Esophagus muscularis mucosa (tissue), 4 donors: ENCODE measurements at places on chromosomes 2 and 18.
A peak's percentile ranks its signal among the peaks of the same experiment; 100 is the strongest.

GRCh38 chr2:212831671-212832199 lies 293.1 kb upstream of the ERBB4 start:
- no peak for DNase-seq
- no peak overlapping the region for H3K27ac ChIP-seq
- no peaks in the 10 kb centered on the region for H3K27me3 ChIP-seq
- H3K4me1 ChIP-seq: no peaks in the 10 kb centered on the region

GRCh38 chr2:71714601-71715240 lies 261.4 kb downstream of the DYSF start:
- H3K27ac ChIP-seq: no peak overlapping the region
- DNase-seq: no peak
- H3K4me3 ChIP-seq: no peak overlapping the region
- H3K36me3 ChIP-seq: no peaks in the 10 kb centered on the region
- peaks cover 37% of the 10 kb centered on the region for H3K4me1 ChIP-seq

DNA sequence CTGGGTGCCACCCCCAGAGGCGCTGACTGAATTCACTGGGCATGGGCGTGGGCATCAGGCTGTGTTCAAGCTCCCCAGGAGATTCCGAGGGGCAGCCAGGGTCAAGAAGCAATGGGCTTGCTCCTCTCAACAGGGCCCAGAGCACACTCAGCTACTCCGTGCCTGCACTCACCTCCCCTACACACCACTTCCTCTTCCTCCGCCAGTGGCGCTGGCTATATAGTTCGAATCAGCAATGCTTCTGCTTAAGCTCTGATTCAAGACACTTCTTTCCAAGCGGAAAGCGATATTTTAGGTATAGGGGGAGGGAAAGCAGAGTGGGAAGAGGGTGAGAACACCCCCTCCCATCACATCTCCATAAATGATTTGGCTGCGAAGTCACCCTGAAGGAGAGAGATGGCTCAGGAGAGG lies 42.1 kb downstream of the CRACDL start:
- no peaks in the 10 kb centered on the region for H3K36me3 ChIP-seq
- no peaks in the 10 kb centered on the region for H3K27me3 ChIP-seq
- DNase-seq: peak; percentile 82
- H3K4me1 ChIP-seq: no peaks in the 10 kb centered on the region

DNA sequence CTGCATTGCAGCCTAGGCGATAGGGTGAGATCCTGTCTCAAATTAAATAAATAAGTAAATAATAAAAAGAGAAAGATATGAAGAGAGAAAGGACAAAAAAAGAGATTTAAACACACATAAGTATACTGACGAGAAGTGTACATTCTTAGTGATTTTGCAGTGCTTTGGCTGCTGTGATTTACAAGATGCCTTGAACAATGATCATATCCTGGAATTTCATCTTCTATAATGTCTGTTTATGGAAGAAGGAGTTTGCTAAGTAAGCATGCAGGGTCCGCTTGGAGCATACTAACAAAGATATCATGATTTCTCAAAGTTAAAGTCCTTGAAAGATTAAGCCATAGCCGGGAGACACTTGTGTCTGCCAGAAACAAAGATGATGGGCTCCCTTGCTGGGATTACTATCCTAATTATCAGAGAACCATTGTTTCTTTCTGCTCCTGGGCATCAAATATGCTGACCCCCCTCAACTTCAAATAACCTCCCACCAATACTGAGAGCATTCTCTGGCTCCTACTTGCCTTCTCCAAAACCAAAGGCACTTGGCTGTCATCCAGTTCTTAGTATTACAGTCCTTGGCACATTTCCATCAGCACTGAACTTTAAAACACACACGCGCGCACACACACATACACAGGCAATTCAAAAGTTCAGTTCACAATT lies 47.5 kb upstream of the STAM2 start:
- peaks cover 25% of the 10 kb centered on the region for H3K4me1 ChIP-seq
- DNase-seq: no peak
- H3K4me3 ChIP-seq: no peak overlapping the region
- no peaks in the 10 kb centered on the region for H3K27me3 ChIP-seq
- H3K36me3 ChIP-seq: no peaks in the 10 kb centered on the region

DNA sequence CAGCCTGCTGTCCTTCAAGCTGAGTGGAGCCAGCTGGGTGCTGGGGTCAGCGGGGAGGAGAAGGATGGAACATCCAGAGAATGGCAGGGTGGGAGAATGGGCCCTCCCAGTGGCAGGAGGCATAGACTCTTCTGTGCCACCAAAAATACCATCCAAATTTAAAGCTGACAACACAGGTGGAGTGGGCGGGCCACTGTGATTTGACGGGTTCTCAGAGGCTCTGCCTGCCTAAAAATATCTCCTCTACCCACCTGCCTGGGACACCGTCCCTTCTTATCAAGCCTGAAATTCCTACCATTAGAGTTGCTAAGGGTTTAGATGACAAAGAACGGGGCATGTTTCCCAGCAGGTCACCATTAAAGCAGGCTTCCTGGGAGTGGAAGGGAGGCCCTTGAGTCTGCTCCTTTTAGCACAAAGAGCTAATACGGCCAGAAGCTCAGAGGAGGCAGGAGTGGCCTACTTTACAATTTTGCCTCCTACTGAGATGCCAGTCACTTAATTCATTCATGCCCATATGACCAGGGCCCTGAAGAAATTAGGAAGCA lies 19.8 kb upstream of the MARCHF4 start:
- H3K36me3 ChIP-seq: no peaks in the 10 kb centered on the region
- H3K4me1 ChIP-seq: no peaks in the 10 kb centered on the region
- no peaks in the 10 kb centered on the region for H3K27me3 ChIP-seq
- H3K4me3 ChIP-seq: no peak overlapping the region
- H3K27ac ChIP-seq: no peak overlapping the region

DNA sequence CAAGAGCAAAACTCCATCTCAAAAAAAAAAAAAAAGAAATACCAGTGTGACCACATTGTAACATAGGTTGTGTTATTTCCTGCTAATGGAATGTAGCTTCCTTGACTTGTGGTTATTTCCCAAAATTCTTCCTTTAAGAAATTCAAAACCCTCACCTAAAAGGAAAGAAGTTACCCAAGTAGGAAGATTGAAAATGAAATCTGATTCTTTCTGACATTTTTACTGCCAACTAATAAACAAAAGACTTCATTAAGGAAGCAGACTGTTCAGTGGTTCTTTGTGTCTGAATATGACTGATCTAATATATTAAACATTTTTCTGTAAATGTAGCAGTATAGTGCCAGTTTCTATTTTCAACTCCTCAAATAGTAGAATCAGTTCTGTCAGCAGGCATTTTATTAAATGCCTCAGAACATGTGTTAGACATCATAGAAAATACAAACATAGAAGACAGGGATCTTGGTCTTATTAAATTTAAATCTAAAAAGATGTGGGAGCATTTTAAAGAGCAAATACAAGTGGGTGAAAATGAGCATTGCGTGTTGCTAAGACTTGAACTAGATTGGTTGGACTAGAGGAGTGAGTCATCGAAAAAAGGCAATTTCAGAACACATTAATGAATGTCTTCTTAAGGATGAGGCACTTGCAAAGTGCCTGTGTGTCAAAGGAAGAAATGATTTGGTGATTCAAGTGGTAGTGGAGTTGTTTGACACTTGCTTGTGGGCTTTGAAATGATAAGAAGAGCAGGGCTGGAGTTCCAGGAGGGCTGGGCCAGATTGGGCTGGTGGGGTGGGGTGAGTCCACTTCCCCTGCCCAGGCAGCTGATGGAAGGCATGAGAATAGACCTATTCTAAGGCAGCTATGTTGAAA lies 53.4 kb downstream of the PKP4 start:
- no peak for DNase-seq
- H3K27ac ChIP-seq: peak overlapping the region; percentile 3
- no peaks in the 10 kb centered on the region for H3K27me3 ChIP-seq
- H3K4me1 ChIP-seq: peaks cover 32% of the 10 kb centered on the region
- no peaks in the 10 kb centered on the region for H3K36me3 ChIP-seq

DNA sequence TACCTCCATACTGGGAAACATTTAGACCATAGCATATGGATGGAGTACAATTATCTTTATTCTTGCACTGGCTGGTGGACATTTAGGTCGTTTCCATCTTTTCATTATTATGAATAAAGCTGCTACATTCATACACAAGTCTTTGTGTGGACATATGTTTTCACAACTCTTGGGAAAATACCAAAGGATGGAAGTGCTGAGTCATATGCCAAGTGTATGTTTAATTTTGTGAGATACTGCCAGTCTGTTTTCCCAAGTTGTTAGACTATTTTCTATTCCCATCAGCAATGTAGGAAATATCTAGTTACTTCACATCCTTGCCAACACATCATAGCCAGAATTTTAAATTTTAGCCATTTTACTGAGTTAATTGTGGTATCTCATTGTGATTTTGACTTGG lies 91.5 kb downstream of the GALNT13 start:
- DNase-seq: no peak
- H3K4me3 ChIP-seq: no peak overlapping the region
- no peaks in the 10 kb centered on the region for H3K27me3 ChIP-seq
- H3K4me1 ChIP-seq: no peaks in the 10 kb centered on the region

GRCh38 chr18:7592305-7593071 lies 25.4 kb downstream of the PTPRM start:
- peaks cover 46% of the 10 kb centered on the region for H3K4me1 ChIP-seq
- no peaks in the 10 kb centered on the region for H3K27me3 ChIP-seq
- H3K4me3 ChIP-seq: no peak overlapping the region
- DNase-seq: peak; percentile 39
- H3K36me3 ChIP-seq: no peaks in the 10 kb centered on the region

DNA sequence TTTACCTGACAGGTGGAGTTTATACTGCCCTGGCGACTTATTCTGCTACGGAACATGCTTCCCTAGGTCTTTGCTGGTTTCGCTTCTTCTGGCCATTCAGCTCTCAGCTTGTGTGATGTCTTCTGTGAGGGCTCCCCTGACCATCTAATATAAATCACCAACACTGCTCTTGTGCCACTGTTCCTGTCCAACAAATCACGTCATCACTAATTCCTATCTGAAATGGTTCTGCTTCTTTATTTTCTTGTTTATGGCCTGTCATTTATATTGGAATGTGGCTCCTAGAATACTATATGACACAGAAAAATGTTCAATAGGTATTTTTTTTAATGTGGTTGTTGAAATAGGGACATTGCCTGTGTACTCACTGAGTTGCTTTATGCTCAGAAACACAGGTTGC lies 171.5 kb downstream of the CD8B2 start:
- H3K4me3 ChIP-seq: no peak overlapping the region
- H3K36me3 ChIP-seq: no peaks in the 10 kb centered on the region
- no peak overlapping the region for H3K27ac ChIP-seq
- no peak for DNase-seq
- H3K4me1 ChIP-seq: no peaks in the 10 kb centered on the region

DNA sequence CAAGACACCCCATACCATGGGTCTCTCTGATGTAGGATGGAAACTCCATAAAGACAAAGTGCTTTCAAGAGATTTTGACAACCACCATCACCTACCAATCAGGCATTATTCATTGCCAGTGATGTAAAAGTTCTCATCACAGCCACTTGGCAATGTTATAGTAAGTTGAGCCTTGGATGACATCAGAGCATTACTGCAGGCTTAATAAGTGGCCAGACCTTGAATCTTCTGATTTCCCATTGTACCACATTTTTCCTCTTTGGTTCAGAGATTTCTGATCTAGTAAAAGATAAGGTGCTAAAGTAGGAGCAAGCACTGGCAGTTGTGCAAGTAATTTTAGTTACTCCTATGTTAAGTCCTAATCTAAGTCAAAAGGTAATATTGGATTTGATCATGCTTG lies 36.5 kb downstream of the OSR1 start:
- no peaks in the 10 kb centered on the region for H3K27me3 ChIP-seq
- no peaks in the 10 kb centered on the region for H3K4me1 ChIP-seq
- H3K4me3 ChIP-seq: no peak overlapping the region
- H3K36me3 ChIP-seq: no peaks in the 10 kb centered on the region
- H3K27ac ChIP-seq: no peak overlapping the region

- H3K27ac ChIP-seq: no peak overlapping the region
- H3K36me3 ChIP-seq: no peaks in the 10 kb centered on the region
- no peaks in the 10 kb centered on the region for H3K4me1 ChIP-seq
- no peak for DNase-seq
- no peak overlapping the region for H3K4me3 ChIP-seq
These were observed 582.2 kb downstream of the CPS1 start for GRCh38 chr2:211138551-211138950.

- no peaks in the 10 kb centered on the region for H3K36me3 ChIP-seq
- no peak overlapping the region for H3K27ac ChIP-seq
- H3K27me3 ChIP-seq: no peaks in the 10 kb centered on the region
- H3K4me3 ChIP-seq: no peak overlapping the region
These were observed 140.7 kb downstream of the NOL4 start for GRCh38 chr18:34083910-34084535.

DNA sequence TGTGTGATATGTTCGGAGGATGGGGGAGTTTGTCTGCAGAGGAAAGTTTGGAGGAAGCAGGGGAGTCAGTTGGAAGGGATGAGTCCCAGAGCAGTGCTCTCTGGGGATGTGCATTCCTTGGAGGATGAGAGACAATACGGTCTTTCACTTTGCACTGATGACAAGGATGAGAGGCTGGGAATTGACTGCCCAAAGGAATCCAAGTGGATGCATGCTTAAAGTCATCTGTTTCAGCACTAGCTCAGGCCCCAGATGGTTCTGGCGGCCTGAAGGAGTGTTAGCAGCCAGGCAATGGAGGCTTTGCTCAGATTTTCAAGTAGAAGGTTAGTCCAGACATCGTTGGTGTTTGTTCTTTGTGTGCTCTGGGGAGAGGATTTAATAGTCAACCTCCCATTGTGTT lies 100.2 kb downstream of the CRIM1 start:
- peak overlapping the region; percentile 35 for H3K27ac ChIP-seq
- H3K4me1 ChIP-seq: peaks cover 96% of the 10 kb centered on the region
- no peaks in the 10 kb centered on the region for H3K36me3 ChIP-seq

- no peak overlapping the region for H3K4me3 ChIP-seq
- no peak overlapping the region for H3K27ac ChIP-seq
- H3K27me3 ChIP-seq: no peaks in the 10 kb centered on the region
- H3K4me1 ChIP-seq: peaks cover 36% of the 10 kb centered on the region
- H3K36me3 ChIP-seq: no peaks in the 10 kb centered on the region
These were observed 5.0 kb upstream of the TET3 start for GRCh38 chr2:73979686-73980085.

GRCh38 chr2:139411236-139411635 lies 631.0 kb upstream of the NXPH2 start:
- no peak for DNase-seq
- no peak overlapping the region for H3K27ac ChIP-seq
- H3K27me3 ChIP-seq: no peaks in the 10 kb centered on the region
- no peak overlapping the region for H3K4me3 ChIP-seq
- H3K36me3 ChIP-seq: no peaks in the 10 kb centered on the region

- no peaks in the 10 kb centered on the region for H3K36me3 ChIP-seq
- H3K4me3 ChIP-seq: no peak overlapping the region
- H3K27me3 ChIP-seq: no peaks in the 10 kb centered on the region
These were observed 201.0 kb downstream of the CYRIA start for GRCh38 chr2:16464641-16465040.

DNA sequence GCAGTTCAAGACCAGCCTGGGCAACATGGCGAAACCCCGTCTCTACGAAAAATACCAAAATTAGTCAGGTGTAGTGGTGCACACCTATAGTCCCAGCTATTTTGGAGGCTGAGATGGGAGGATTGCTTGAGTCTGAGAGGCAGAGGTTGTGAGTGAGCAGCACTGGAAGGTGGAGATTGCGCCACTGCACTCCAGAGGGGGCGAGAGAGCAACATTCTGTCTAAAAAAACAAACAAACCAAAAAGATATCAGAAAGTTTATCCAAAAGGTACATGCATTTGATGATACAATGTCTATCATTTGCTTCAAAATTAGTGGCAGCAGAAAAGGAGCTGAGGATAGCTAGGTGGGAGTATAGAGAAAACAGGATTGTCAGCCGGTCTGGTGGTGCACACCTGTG lies 39.8 kb upstream of the CABLES1 start:
- H3K4me3 ChIP-seq: no peak overlapping the region
- no peaks in the 10 kb centered on the region for H3K4me1 ChIP-seq
- H3K27me3 ChIP-seq: no peaks in the 10 kb centered on the region
- no peaks in the 10 kb centered on the region for H3K36me3 ChIP-seq
- H3K27ac ChIP-seq: no peak overlapping the region
- DNase-seq: no peak

- no peak for DNase-seq
- peak overlapping the region; percentile 73 for H3K4me3 ChIP-seq
- no peaks in the 10 kb centered on the region for H3K27me3 ChIP-seq
These were observed 1.4 kb downstream of the CYS1 start for GRCh38 chr2:10078704-10079265.
